CD8-positive, alpha-beta memory T cell (primary cell): ENCODE measurements at places on chromosomes 5 and 9. TPM values are rescaled to one million over a fixed set of nuclear protein-coding genes. Genes with fewer than 3 reads are reported as not detected.

The PCDHA10 gene
- total RNA-seq: not detected

The LAMC3 gene
- total RNA-seq: 0.04 TPM

The PTPDC1 gene
- 5.7 TPM for total RNA-seq

The NR2F1-AS1 gene
- not detected for total RNA-seq

The RMRP gene
- total RNA-seq: 7,718 TPM

The PCDHA9 gene
- not detected for total RNA-seq

The TGFBI gene
- total RNA-seq: 8.8 TPM
